Uterus (tissue), 4 donors: ENCODE measurements at places on chromosomes 3 and 15. TPM values are rescaled to one million over a fixed set of nuclear protein-coding genes. Genes with fewer than 3 reads are reported as not detected.
A peak's percentile ranks its signal among the peaks of the same experiment; 100 is the strongest.

DNA sequence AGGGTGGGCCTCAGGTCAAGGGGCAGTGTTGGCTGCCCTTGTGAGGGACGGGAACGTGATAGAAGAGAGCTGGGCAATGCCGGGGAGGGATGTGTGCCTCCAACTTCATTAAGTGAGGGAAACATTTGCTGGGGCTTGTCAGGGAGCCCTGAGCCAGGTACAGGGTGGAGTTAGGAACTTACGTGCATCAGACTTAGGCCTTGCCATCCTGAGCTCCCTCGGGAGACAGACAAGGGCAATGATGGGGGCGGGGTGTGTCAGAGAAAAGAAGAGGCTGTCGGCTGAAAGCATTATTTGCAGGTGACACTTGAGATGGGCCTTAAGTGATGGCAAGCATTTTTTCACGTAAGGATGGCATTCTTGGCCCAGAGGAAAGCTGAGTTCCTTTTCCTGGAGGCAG is 1.6 kb downstream of the FAM131A start:
- DNase-seq = peak; percentile 34

DNA sequence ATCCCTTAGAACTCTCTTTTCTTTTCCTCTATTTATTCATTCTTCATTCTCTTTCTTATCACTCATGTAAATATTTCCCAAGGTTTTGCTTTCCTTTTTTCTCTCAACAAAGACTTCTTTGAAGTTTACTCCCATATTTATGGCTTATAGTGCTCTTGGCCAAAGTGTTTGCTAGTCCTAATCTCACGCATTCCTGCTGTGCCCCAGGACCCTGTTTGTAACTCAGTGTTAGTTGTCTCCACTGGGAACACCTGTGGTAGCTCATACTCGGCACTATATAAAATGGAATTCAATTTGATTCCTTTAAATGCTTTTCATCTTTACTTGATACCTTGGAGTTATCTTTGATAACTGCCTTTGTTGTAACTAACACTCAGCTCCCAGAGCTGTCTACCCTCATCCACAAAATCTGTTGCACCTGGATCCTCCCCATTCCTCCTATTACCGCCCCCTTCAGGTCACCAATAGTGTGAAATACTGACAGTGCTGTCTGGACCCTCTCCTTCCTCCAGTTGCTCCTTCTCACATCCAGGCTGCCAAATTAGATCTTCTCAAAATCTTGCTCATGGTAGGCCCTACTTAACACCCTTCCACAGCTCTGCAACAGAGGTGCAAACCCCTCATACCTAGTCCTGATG is 76.8 kb downstream of the TIGIT start:
- DNase-seq = no peak

DNA sequence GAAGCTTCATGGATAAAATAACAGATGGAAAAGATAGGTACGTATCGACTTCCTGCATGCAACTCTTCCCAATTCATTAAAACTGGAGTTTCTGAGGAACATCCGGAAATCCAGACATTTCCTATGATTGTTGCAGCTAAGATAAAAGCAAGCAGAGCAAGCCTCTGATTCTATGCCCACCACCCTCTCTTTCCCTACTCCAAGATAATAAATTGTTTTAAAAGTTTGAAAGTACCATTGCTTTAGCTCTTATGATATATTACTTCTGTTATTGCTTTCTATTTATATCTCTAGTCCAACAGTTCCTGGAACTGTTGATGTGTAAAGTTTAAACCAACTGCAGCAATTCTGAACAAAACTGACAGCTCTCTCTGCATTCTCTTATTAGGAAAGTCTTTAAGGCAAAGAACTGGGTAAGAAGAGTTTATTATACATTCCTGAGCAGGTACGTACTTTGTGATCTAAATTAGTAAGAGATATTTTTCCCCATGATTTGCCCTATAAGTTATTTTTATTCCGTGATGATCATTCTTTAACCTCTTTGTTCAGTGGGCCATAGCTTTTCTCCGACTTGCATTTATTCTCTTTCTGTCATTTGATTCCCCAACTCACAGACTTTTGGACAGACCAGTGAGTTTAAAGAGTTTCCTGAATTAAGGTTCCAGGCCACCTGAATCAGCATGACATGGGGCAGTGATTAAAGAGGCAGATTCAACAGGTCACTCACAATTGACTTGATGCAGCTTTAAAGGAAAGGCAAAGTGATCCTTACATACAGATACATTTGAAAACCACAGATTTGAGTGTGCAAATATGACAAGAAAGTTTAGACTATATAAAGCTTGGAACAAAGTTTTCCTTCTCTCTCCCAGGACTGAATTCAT is 94.2 kb upstream of the THRB start:
- DNase-seq = no peak

- no peak for DNase-seq
Measured at GRCh38 chr3:136142592-136142991, 53.5 kb downstream of the MSL2 start.

- DNase-seq = no peak
Measured at GRCh38 chr15:55256281-55257011, 33.2 kb downstream of the RAB27A start.

- DNase-seq = no peak
Measured at GRCh38 chr15:75827691-75828090, 15.6 kb upstream of the UBE2Q2 start.

- no peak for DNase-seq
Measured at GRCh38 chr3:196636369-196637349, 2.8 kb upstream of the NRROS start.

DNA sequence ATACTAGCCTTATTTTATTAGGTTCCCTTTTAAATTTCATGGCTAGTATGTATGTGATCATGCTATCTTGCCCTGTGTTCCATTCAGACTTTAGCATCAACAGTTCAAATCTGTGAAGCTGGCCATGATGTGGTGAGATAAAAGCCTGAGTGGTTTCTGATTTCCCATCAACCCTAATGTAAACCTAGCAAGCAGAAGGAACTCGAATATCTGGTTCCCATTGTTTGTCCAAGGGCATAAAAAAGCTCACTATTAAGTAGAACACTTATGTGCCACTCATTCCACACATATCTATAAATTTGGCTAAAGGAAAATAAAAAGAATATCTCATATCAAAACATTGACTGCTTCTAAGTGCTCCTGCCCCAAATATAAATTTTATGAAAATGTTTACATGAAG is 311.7 kb downstream of the CADM2 start:
- DNase-seq = no peak

DNA sequence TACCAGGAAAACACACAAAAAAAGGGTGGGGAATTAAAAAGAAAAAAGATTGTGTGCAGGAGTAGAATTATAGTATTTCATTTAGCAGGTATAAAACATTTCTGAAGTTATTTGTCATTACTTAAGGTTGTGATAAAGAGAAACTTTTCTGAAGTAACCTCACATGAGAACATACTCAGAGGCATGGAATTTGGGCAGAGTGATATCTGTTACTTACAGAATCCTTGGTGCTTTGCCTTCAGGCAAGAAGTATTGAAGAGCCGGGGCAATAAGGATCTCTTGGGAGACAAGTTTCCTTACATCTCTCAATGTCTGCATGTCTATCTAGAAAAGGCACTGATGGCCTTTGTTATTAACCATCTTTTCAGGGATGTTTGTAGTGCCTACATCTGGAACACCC is 179.7 kb upstream of the ROBO1 start:
- no peak for DNase-seq

GRCh38 chr3:156094391-156094790 is 26.0 kb upstream of the KCNAB1 start:
- DNase-seq = no peak

DNA sequence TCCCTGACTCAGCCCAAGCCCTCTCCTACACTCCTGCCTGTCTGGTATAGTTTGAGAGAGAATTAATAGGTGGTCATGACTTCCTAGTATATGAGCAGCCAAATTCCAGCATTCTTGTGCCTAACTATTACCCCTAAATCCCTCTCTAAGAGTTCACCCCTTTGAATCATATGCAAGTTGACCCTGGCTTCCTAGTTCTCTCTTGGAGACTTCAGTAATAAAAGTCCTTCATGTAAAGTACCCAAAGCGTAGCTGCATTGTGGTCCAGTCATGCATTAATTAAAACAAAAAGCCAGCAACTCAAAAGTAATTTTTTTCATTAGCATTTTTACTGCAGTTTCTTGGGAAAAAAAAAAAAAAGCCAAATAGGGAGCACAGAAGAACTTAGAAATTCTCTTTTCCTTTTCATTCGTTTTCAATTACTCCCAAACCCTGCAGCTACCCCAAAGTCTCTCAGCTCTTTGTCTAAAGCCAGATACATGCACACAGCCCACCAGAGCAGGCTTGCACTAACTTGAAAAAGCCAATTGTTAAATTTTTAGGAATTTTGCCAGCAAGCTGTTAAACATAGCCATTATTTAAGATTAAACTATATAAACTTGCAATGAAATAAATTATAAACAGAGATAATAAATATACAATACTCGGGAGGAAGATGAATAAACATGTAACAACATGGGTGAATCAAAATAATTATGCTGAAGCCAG is 50.1 kb upstream of the STT3B start:
- no peak for DNase-seq

GRCh38 chr3:42500909-42501308 is 1.5 kb upstream of the VIPR1 start:
- DNase-seq = no peak

The MORF4L1 gene
- total RNA-seq = 262 TPM

The MAP1A gene
- 27.6 TPM for total RNA-seq

The FOXL2 gene
- total RNA-seq = not detected

The HRH1 gene
- 3.2 TPM for total RNA-seq
